ENCODE measurements at places on chromosomes 3 and 15. TPM values are rescaled to one million over a fixed set of nuclear protein-coding genes. Genes with fewer than 3 reads are reported as not detected.
A peak's percentile ranks its signal among the peaks of the same experiment; 100 is the strongest.

DNA sequence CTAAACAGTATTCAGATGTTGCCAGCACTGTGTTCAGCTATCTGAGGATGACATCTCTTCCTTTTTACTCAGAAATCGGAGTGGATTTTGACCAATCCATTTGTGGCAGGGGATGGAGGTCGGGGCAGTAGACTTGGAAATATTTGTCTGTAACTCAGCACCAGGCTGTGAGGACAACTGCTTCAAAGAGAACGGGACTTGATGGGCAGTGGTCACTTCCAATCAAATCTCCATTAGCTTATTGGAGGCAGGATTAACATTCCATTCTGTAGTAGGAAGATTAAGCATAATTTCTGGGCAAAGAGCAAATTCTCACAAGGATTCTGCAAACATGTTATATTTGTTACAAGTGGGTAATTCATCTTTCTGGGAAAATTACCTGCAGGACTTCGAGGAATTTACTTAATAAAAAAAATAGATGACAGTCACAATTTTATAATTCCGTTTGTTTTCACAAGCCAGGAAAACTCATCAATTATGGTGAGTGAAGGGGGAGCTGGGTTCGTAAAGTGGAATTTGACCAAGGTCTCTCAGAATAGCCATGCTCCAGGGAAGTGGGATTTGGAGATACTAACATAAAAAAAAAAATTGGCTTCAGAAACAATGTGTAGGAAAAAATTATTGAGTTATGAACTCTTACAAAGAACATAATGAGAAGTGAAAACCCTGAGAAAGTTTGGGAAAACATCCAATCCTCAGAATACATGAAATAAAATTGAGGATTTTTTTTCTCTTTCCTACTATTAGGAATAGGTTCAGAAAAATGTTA lies 18.1 kb downstream of the CRABP1 start:
- peak; percentile 11 for DNase-seq

DNA sequence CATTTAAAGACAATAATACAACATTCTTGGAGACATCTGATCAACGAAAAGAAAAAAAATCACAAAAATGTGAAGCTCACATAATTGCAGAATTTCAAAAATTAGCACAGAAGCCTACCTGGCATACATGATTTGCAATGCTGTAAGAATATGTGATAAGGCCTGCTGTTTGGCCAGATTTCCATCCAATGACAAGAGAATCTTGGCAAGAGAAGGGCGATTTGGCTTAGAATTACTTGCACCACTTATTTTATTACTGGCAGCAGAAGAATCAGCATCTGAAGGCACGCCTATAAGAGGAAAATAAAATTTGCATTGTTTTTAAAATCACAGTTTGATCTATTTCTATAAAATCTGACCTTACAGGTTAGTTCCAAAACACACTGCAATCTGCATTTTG lies 70.3 kb upstream of the OCA2 start:
- DNase-seq, result no peak

DNA sequence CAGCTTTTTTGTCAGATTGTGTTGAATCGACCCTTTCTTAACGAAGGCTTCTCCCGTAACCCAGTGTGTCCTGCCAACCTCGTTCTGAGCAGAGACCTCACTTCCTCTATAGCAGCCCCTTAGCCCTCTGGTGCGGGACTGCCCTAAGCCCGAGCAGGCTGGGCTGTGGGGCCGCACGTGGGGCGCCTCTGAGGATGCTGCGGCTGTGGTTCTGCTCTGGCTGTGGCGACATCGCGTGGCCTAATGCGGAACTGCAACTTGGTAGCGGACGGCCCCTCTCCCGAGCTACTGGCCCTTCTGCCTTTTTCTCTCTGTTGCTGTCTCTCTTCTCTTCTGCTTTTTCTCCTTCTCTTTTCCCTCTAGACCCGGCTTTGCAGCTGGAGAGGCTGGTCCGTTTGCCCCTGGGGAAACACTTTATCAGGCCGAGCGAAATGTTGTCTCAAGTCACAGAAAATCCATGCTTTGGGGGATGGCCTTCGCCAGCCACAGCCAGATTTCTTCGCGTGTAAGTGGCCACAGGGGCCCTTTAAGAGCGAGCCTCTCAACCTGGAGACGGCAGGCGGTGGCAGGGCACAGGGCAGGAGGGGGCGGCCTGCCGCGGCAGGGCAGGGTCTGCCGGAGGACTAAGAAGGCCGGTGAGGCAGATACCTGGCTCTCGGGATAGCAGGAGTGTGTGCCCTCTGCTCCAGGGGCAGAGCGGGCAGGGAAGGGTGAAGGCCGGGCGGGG lies 19.4 kb upstream of the KIF23 start:
- DNase-seq, result peak; percentile 73

DNA sequence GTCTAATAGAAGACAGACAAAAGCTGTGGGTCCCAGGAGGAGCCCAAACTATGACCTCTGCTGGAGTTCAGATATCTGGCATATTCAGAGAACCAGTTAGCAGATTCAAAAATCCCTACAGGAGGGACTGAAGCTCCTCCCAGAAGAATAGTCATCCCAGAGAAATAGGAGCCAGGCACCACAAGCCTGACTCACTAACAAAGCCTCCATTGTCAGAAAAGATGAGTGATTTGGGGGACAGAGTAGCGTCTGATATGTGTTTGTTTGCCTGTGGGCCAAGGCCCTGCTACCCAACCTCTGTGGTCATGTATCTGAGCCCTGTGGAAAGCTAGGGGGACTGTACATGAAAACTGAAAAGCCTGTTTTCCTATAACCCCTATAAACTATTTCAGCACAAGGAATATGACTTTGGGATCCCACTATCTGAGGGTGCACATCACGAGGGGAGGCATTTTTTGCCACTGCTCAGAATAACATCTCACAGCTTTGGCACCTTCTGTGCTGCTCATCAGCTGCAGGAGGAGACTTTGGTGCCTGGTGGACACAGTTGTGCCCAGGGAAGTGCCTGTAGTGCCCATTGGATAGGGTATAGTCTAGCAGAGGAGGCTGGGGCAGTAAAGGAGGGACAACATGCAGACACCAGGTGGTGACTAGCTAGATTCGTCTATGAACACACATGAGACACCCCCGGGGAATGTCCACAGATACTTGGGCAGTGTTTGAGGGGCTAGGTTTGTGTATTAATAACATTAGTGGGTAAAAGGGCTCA lies 9.7 kb upstream of the LARP6 start:
- DNase-seq, result peak; percentile 95

The UBAP1L gene
- total RNA-seq, result 0.12 TPM

The DZIP3 gene
- total RNA-seq, result 10.1 TPM

The GRK7 gene
- not detected for total RNA-seq

Measured in RPMI7951 (cell line).